Effector memory CD4-positive, alpha-beta T cell (primary cell): ENCODE measurements at places on chromosomes 4 and X.
A peak's percentile ranks its signal among the peaks of the same experiment; 100 is the strongest.

GRCh38 chr4:56425518-56425917 lies 9.9 kb downstream of the PPAT start:
- no peaks in the 10 kb centered on the region for H3K36me3 ChIP-seq
- H3K4me3 ChIP-seq = no peak overlapping the region
- no peak for DNase-seq
- H3K4me1 ChIP-seq = no peaks in the 10 kb centered on the region
- no peaks in the 10 kb centered on the region for H3K27me3 ChIP-seq

DNA sequence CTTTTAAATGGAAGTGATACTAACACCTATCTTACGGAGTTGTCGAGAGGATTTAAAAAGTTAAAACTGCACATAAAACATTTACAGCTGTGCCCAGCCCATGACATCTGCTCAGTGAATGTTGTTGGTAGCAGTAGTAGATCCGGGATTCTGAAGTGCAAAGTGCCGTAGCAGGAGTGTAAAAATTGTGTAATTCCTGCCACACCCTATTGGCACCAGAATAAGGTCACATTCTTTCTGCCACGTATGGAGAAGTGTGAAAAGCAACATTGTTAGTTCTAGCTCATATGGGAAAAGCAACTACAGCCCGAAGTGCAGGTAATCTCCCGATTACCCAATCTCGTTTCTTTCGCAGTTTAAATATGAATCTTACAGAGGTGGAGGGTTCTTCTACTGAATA lies 31.2 kb downstream of the PRIMPOL start:
- no peaks in the 10 kb centered on the region for H3K36me3 ChIP-seq
- no peaks in the 10 kb centered on the region for H3K27me3 ChIP-seq
- H3K4me1 ChIP-seq = no peaks in the 10 kb centered on the region
- H3K27ac ChIP-seq = no peak overlapping the region

DNA sequence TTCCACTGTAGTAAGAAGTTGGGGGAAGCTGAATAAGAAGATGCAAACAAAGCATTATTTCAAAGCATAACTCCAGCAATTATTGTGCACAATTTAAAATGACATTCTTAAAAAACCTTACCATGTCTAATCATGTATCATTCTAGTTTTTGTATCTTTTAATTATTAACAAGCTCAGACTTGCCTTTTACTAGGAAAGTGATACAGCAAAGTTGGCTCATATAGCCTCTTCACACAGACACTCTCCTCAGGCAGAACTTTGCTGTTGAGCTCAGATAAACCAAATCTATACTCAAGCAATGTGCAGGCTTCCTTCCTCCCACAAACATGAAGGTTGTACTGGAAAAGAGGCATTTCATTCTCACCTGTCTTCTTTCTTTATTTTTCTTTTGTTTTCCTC lies 358.7 kb upstream of the EMCN start:
- H3K27me3 ChIP-seq = no peaks in the 10 kb centered on the region
- no peak overlapping the region for H3K4me3 ChIP-seq
- no peaks in the 10 kb centered on the region for H3K36me3 ChIP-seq
- no peak overlapping the region for H3K27ac ChIP-seq
- no peak for DNase-seq
- no peaks in the 10 kb centered on the region for H3K4me1 ChIP-seq

DNA sequence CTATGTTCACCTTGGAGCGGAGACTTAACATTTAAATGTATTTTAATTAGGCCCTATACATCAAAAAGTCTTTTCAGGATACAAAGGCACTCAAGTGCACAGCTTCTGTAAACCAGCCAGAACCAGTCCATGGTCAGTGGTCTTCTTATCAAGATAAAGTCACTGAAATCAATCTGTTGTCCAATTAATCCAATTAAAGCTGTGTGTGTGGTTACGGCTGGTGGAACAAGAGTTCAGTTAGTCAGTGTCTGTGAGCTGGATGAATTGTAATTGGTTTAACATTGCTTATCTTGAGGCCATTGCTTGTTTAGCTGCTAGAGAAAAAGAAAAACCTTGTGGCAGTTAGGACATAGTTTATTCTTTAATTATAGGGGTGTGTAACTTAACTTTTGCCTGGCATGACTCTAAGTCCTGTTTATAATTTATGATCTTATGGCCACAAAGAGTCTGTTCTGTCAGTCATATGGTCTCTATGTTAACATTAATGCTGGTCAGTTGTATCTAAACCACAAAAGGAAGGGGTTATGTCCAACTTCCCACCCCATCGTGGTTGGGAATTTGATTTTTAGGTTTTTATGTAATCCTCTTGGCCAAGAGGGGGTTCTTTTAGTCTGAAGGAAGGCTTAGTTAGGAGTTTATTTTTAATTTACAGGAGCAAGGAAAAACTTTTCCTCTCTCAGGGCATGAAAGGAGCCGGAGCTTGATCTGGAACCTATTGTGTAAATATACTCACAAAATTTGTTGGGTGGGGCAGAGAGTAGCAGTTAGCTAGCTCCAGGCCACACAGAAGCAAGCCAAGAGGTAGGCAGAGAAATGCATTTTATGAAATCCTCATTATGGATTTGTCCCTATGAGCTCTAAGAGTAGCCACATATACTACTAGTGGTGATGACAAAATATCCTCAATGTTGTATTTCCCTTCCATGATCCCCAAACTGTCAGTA lies 665.7 kb upstream of the ACTRT1 start:
- H3K36me3 ChIP-seq = no peaks in the 10 kb centered on the region
- H3K4me3 ChIP-seq = no peak overlapping the region
- DNase-seq = no peak
- H3K4me1 ChIP-seq = no peaks in the 10 kb centered on the region
- no peaks in the 10 kb centered on the region for H3K27me3 ChIP-seq

- no peaks in the 10 kb centered on the region for H3K36me3 ChIP-seq
- H3K27ac ChIP-seq = no peak overlapping the region
- H3K4me1 ChIP-seq = no peaks in the 10 kb centered on the region
Observed at GRCh38 chrX:19174401-19175025, 52.2 kb upstream of the ADGRG2 start.

GRCh38 chrX:87572901-87573300 lies 55.3 kb downstream of the KLHL4 start:
- H3K27me3 ChIP-seq = no peaks in the 10 kb centered on the region
- no peak for DNase-seq
- no peak overlapping the region for H3K4me3 ChIP-seq

- H3K4me1 ChIP-seq = no peaks in the 10 kb centered on the region
- H3K27ac ChIP-seq = no peak overlapping the region
- no peaks in the 10 kb centered on the region for H3K36me3 ChIP-seq
- H3K4me3 ChIP-seq = no peak overlapping the region
- no peak for DNase-seq
Observed at GRCh38 chrX:138708268-138708667, 3.2 kb downstream of the FGF13 start.

DNA sequence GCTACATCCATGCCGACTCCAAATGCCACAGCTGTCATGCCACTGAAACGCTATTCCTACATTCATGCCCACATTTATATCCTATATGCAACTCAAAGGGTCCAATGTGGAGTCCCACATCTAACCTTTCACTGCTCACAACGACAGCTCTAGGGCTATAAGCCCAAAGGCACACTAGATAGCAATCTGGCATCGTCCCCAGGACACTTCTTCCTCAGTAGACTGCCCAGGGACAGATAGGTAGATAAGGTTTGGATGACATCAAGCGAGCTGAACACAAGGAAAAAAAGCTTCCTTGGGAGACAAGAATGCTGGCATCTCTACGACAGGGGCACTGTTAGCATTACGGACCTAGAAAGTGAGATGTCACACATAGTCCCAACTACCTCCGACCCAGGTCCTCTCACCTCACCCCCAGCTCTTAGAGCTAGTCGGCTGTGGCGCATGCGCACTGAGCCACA lies 685 bp downstream of the RAB9B start:
- H3K27me3 ChIP-seq = no peaks in the 10 kb centered on the region
- H3K4me1 ChIP-seq = peaks cover 4% of the 10 kb centered on the region
- no peak for DNase-seq
- peak overlapping the region; percentile 62 for H3K4me3 ChIP-seq

DNA sequence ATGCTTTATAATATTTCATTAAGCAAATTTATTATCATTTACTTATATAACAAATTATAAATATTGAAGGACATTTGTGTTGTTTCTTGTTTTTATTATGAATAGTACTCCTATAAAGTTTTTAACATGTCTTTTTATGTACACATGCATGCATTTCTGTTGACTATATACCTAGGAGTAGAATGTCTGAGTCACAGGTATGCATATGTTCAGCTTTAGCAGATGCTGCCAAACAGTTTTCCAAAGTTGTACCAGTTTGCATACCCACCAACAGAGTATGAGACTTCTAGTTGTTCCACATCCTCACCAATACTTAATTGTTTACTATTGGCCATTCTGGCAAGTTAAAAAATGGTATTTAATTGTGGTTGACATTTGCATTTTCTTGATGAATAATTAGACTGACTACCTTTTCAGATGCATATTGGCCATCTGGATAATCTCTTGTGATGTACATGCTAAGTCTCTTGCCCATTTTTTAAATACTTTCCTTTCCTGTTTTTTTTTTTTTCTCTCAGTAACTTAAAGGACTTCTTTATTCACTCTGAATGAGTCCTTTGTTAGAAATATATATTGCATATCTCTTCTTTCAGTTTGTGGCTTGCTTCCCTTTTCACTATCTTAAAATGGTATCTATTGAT lies 132.2 kb upstream of the TRIM2 start:
- H3K27ac ChIP-seq = no peak overlapping the region
- no peaks in the 10 kb centered on the region for H3K36me3 ChIP-seq
- no peaks in the 10 kb centered on the region for H3K4me1 ChIP-seq
- no peak overlapping the region for H3K4me3 ChIP-seq

DNA sequence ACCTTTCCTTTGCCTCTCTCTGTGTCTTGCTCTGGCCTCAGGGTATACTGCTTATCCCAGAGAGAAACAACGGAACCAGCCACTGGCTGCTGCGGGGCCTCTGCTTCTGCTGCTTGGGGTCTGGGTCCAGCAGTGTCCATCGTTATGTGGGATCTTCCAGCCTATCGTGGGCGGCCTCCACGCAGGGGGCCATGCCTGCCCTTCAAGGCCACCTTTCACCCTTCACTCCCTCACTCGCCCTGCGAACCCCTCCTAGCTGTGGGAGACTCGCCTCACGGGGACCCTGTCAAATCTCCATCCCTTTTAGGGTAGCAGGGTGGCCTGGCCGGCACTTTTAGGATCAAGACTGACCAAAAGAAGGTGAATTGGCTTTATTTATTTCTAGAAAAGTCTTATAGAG lies 19.3 kb upstream of the ABLIM2 start:
- no peak for DNase-seq
- no peak overlapping the region for H3K27ac ChIP-seq
- no peaks in the 10 kb centered on the region for H3K36me3 ChIP-seq
- no peaks in the 10 kb centered on the region for H3K27me3 ChIP-seq
- H3K4me1 ChIP-seq = no peaks in the 10 kb centered on the region
- H3K4me3 ChIP-seq = no peak overlapping the region

DNA sequence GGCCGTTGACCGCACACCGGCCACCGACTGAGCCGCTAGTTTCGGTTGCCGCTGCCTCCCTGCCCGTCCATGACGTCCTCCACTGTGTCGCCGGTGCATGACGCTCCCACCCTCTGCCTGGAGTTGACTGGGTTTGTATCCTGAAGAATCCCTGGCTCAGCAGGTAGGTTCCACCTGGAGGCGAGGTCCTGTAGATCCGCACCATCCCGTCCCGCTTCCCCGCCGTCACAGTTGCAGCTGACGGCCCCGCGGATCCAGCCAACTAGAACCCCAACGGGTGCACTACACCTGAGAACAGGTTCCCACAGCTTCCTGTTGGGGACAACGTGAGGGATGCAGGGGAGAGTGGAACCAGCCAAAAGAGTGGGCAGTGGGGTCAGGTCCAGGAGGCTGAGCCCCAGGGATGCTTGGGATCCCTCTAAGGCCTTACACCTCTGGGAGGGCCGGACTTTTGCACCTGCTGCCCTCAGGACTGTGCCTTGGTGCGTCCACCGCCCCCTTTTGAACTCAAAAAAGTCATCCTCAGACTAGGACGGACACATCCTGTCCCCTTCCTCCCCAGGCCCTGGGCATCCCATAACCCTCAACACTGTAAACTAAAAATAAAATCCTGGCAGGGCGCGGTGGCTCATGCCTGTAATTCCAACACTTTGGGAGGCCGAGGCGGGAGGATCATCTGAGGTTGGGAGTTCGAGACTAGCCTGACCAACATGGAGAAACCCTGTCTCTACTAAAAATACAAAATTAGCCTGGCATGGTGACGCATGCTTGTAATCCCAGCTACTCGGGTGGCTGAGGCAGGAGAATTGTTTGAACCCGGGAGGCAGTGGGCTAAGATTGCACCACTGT lies 1.1 kb upstream of the SLBP start:
- H3K27me3 ChIP-seq = no peaks in the 10 kb centered on the region
- no peak for DNase-seq
- H3K27ac ChIP-seq = peak overlapping the region; percentile 98
- H3K36me3 ChIP-seq = peaks cover 15% of the 10 kb centered on the region

DNA sequence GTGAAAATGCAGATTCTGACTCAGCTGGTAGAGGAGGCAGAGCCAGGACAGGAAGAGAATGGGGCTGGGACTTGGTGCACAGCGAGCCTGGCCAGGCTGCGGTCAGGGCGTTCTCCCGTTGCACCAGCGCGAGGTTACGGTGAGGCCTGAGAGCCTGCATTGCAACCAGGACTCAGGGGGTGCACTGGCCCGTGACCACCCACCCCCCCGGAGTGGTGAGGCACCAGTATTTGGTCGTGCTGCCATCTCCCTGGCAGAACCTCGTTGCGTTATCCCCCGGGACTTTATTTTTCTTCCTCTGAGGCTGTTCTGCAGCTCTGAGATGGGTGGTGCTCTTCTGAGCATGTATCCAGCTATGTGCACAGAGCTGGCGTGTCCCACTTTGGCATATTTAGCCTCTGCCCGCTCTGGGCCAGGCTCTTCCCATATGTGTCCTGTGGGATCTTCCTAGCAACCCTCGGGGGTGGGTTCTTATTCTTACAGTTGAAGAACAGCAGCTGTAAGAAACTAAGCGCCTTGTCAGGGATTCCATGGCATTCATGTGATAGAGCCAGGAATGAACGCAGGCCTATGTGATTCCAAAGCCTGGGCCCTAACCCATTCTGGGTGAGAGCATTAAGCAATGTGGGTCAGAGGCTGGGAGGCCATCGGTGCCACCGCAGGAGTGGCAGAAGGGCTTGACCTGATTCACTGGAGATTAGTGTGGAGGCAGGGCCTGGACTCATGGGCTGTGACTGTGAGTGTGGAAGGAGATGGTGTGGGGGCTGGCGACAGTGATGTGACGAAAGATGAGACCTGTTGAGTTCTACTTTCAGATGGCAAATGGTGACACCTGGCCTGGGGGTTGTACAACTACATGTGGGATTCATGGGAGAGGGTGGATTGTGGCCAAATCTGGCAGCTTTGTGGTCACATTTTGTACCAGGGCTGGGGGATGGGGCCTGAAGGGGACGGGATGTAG lies 3.1 kb downstream of the TADA2B start:
- peaks cover 44% of the 10 kb centered on the region for H3K4me1 ChIP-seq
- DNase-seq = no peak
- peak overlapping the region; percentile 19 for H3K4me3 ChIP-seq
- peaks cover 17% of the 10 kb centered on the region for H3K36me3 ChIP-seq
- no peaks in the 10 kb centered on the region for H3K27me3 ChIP-seq
- H3K27ac ChIP-seq = no peak overlapping the region
